ENCODE measurements at places on chromosomes 2 and 18.
A peak's percentile ranks its signal among the peaks of the same experiment; 100 is the strongest.

DNA sequence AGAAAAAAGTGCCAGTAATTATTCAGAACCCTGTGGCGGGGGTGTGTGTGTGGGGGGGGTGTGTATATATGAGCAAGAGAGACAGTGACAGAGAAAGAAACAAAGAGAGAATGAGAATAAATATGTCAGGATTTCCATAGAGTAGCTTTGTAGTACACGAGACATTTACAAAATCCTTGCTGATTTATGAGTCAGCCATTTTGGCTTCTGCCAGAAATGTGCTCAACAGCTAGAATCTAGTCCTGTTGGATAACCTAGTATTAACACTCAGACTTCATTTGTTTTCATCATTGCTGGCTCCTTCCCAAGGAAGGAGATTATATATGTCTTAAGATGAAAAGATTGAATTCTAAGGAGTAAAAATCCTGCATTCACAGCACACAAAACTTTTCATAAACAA, 140.5 kb upstream of the HNRNPA3 start:
- no peak for DNase-seq

- DNase-seq, result no peak
Measured at GRCh38 chr2:186641132-186641806, 51.4 kb downstream of the ITGAV start.

DNA sequence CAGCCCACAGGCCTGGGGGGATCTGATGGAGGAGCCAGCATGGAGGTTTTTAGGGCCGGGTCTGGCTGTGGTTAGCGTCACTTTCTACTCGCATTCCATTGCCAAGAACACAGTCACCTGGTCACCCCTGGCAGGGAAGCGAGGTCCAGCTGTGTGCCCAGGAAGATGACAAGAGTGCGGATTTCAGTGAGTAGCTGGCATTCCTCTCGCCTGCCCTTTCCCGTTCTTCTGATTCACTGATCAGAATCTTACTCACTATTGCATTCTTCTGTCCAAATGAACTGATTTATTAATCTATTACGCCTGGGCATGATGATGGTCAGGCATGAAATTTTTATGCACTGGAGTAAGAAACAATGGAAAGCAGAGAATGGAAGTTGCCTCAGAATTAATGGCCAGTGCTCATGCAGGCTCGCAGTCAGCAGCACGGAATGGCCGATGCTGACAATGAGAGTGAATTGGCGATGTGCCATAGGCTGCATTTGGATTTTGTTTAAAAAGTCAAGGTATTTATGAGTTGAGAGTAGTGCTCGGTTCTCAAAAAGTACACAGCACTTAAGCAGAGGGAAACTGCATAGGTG, 76.4 kb upstream of the MGAT5 start:
- no peak for DNase-seq

DNA sequence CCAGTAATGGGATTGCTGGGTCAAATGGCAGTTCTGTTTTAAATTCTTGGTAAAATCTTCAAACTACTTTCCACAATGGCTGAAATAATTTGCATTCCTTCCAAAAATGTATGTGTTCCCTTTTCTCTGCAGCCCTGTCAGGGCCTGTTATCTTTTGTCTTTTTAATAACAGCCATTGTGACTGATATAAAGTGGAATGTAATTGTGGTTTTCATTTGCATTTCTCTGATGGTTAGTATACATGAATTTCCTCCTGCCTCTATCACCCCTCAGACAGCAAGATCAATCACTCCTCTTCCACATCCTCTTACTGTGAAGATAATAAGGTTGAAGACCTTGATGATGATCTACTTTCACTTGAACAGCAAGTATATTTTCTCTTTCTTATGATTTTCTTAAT, 304.8 kb upstream of the FSIP2 start:
- no peak for DNase-seq

DNA sequence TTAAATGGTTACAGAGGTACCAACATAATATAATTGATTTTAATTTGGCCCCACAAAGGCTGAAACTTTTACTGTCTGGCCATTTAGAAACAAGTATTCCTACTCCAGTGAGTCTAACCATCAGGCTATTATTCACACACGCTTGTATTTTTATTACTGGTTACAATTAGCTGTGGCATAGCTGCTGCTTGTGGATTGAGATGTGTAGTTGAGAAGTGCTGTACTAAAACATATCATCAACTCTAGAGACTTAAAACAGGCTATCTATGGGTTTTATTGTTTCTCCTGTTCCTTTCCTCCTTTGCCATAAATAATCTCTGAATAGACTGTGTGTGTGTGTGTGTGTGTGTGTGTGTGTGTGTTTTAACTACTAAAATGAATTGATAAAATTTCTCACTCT, 530.2 kb downstream of the CCDC85A start:
- no peak for DNase-seq

GRCh38 chr2:122525336-122525735, 769.9 kb downstream of the TSN start:
- DNase-seq, result no peak

DNA sequence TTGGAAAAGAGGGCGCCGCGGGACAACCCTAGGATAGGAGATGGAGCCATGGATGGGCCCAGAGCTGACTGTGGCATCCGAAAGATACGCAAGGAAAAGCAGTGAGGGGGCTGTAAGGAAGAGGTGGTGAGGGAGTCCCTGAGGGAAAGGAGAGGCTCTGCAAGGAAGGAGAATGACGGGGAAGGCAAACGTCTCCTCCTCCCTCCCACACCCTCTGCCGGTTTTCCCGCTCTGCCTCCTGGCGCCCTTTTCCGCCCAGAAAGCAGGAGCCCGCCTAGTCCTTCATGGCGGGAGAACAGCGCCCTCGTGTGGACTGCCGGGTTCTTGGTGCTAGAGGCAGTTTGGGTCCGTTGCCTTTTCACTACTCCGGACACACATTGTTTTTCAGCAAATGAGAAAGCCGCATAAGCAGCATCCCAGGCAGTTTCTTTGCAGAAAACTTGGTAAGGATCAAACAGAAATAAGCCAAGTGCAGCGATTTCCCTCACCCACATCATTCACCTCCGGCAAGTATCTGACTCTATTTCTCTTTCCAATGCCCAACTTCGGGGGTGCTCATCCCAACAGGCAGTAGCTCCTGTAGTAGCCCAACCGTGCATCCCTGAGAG, 200.4 kb downstream of the INO80D start:
- DNase-seq, result peak; percentile 18

DNA sequence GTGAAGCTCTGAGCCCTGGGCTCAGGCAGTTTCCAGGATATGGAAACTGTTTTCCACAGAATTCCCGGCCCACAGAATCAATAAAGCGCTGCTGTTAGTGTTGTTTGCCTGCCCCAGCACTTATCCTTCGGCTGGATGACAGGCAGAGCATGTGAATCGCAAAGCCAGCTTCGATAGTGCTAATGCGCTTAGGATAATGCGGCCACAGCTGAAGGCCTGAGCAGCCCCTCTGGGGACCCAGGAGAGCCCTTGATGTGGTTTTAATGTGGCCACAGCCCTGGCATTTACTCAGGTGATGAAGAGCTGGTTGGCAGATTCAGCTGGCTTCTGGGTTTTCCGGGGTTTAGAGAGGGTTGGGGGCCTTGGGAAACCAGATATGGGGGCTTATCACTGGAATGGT, 23.7 kb downstream of the PCARE start:
- DNase-seq, result no peak

DNA sequence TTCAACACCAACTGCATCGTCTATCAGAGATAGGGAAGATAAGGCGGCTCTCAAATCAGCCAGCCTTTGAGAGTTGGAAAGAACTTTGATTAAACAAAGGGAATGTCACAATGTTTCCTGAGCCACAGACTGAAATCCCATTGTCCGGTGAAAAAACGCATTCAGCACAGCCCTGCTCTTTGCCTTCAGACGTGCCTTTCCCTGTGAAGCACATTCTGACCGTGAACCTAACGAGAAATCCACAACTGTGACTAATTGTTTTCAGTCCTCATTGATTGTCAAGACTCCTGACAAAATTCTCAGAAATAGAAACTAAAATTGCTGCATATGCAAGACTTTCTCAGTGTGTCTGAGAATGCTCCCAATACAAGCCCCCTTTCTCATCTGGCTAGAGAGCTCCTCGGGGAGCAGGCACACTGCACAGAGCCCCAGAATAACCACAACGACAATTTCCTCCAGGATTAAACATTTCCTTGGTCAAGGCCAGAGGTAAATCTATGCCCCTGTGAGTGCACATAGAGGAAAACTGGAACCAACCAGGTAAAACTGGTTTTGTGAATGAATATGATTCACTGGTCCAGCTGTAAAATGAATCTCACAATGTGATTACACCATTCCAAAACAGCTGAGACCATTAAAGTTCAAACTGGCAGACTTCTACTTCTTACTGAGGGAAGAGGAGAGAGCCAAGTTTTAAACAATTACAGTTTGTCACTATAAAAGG, 561.9 kb upstream of the ID2 start:
- DNase-seq, result no peak

DNA sequence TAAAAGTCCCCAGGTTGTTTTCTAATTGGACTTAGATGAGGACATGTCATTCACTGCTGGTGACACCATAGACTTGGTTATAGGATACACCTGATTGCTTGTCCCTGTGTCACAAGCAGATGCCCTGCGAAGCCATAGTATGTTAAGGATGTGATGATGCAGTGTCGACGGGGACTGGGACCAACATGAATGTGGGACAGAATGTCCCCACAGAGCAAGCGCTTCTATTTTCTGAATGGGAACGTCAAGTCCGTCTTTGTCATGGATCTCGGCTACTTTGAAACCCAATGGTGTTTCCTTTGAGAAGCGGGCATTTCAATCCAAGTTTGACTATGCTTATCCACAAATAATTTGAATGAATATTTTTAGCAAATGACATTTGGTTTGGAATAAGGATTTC, 2.1 kb downstream of the GCG start:
- no peak for DNase-seq

- DNase-seq, result no peak
Measured at GRCh38 chr2:225670111-225670974, 270.8 kb downstream of the NYAP2 start.

DNA sequence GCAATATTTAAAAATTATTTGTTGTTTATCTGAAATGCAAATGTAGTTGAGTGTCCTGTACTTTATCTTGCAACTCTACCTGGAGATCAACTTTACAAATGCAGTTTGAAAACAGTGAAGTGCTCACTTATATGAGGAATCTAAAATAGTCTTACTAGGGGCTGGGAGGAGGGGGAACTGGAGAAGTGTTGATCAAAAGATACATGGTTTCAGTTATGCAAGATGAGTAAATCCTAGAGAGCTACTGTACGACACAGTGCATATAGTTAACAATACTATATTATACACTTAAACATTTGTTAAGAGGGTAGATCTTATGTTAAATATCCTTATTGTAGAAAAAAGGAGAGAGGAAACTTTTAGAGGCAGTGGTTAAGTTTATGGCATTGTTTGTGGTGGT, 241.9 kb downstream of the BCL11A start:
- no peak for DNase-seq

- no peak for DNase-seq
Measured at GRCh38 chr2:65527451-65528240, 95.2 kb upstream of the SPRED2 start.

DNA sequence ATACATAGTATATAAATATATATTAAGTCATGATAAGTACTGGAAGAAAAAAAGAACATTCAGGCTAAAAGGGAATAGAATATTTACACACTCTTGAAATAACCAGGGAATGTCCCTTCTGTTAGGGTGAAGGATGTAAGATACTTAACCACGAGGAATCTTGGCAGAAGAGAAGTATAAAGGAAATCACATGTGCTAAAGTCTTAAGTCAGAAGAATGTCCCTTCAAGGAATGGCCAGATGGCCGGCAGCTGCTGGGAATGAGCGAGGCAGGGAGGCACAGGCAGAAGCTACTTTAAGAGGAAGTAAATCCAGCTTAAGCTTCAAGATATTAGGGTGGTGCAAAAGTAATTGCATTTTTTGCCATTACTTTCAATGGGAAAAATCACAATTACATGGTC, 5.5 kb downstream of the CCDC102B start:
- DNase-seq, result no peak

DNA sequence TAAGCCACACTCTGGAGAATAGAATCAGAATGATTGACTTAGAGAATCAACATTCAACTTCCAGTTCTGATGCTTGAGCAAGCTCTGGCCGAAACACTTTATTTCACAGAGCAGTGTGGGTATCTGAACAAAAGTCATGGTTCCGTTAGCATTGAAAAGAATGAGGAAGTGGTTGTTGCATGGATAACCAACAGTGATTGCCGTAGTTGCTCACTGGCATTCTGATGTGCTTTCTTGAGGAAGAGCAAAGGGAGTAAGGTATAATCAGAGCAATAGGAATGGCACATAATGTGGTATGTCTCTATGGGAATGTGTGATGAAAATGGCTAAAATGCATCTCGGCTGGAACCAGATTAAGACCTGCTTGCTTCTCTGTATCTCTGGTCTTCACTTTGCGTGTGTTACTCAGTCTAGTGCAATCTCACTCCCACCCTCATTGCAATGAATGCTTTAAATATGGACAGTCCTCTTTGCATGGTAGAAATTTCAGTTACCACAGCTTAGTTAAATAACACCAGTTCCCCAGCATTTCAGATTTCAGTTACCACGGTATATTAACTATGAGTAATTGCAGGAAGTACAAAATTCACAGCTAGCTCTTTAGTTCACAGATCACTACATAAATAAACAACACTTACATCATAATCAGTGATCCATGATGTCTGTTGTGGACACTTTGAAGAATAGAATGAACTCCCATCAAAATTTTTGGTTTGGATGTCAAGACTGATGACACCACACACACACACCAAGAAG, 7.8 kb upstream of the RAB12 start:
- no peak for DNase-seq

- no peak for DNase-seq
Measured at GRCh38 chr2:188773075-188773474, 201.1 kb upstream of the COL3A1 start.

DNA sequence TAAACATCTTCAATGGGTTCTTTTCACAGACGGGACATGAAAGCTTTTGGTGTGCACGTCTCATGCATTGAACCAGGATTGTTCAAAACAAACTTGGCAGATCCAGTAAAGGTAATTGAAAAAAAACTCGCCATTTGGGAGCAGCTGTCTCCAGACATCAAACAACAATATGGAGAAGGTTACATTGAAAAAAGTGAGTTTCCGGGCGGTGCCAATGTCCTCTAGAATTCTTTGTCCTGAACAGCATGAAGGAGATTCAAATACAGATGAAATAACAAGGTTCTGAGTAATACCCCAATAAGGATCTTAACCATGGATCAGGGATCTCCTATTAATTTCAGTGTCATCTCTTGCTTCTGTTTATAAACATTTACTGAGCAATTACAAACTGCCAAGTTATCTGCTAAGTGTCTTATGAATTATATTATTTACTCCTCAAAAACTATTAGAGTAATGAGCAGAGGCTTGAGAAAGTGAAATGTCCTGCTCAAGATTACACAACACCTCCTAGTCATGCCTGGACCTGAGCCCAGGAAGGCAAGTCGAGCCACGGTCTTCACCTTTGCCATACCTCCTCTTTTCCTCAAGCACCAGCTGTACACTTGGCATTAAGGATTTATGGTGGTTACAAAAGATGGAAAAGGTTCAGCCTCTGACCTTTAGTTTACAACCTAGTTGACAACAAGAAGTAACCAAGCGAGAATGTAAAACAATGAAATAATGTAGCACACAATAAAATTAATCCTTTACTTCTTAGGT, 22.6 kb downstream of the DHRS9 start:
- DNase-seq, result no peak

Data from stimulated activated CD8-positive, alpha-beta memory T cell treated with anti-CD3 and anti-CD28 coated beads, Interleukin-12 subunit alpha, Interleukin-12 subunit beta, amount 100 ng/mL, for 1 hour (primary cell).